DMS153 (cell line): ENCODE measurements at places on chromosomes 5 and 9.
A peak's percentile ranks its signal among the peaks of the same experiment; 100 is the strongest.

DNA sequence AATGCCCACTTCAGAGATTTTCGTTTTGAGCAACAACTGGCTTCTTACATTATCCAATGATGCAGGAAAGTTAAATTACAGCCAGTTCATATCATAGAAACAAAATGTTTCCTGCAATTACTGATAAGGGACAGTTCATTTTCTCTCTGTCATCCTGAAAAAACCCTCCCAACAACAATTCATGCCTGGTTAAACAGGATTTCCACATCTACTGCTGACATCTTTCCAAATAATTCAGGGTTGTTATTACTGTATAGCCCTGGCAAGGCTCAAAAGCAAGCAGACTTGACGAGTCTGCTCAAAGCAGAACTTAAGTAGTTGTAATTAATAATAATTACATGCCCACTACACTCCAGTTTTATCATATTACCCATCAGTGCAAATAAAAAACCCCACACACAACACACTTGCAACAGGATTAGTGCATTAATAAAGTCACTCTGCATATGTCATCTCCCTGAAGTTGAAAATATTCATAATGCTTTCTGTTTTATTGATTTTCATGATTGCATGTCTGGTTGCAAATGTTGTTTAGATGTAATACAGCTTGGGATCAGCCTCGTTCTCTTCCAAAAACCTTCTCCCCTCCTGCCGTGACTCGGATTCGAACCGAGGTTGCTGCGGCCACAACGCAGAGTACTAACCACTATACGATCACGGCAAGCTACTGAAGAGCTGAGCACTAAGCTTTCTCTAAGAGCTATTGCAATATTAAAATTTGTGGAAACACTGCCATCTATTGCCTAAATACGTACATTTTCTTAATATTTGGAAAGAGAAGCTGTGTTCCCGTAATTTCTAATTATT is 119.6 kb upstream of the NFIB start:
- peak; percentile 36 for DNase-seq

DNA sequence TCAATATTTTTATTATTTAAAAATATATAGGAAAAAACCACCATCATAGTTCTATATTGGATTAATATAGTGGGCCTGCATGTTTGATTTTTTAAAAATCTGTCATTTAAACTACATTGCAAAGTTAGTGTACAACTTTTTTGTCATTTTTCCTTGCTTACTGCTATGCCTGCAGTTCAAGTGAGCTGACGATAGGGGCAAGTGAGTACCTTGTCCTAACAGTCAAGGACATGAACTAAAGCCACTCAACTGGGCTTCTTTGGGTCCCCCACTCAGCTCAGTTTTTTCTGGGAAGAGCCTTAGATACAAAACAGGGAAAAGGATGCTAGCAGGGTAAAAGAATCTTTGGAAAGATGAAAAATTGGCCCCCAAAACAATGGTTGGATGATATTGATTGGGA is 269.9 kb downstream of the MAN2A1 start:
- no peak for DNase-seq

GRCh38 chr9:81989700-81990099 is 1.1 kb downstream of the SPATA31D1 start:
- DNase-seq, result no peak

DNA sequence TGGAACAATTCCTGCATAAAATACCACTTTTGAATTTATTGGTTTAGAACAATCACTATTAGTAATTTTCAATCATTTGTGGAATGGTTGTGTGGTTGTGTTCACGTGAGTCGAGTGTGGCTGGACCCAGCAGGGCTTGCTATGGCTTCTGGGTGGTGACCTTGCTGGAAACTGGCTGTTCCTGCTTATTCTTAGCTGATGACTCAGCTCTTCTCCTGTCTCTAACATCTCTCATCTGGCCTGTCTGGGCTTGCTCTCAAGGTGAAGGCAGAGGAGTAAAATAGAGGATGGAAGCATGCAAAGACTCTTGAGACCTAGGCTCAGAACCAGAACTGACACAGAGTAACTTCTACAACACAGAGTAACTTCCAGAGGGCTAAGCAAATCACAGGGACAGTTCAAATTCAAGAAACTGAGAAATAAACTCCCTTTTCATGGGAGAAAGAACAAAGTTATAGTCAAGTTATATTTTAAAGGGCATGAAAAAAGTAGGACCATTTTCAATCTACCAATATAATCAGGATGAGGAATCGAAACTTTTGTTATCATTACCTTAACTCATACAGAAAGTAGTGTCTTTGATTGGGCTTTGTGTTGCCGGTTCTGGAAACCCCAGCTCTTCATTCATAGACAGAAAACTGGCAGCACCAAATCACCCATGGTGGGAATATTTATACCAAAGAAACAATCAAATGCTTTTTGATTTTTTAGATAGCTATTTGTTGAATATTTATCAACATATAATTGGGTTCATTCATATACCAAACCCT is 665.1 kb downstream of the CDH18 start:
- DNase-seq, result no peak

- no peak for DNase-seq
These were observed 94.2 kb upstream of the VCAN start for GRCh38 chr5:83377131-83377865.

DNA sequence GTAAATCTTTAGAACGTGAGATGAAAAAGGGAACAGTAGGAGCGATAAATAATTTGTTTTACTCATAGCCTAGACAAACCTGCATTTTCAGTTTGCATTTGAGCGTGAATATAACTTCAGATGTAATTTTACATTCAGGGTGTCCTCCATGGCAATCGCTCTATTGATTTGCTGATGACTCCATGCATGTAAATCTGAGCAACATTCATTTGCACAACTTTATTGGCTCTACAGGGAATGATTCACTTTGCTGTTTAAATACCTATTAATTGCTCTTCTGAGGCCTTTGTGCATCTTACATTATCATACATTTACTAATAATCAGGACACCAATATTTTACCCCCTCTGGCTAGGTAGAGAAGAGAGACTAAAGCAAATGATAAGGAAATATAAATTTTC is 122.2 kb downstream of the EGFLAM start:
- DNase-seq, result no peak

DNA sequence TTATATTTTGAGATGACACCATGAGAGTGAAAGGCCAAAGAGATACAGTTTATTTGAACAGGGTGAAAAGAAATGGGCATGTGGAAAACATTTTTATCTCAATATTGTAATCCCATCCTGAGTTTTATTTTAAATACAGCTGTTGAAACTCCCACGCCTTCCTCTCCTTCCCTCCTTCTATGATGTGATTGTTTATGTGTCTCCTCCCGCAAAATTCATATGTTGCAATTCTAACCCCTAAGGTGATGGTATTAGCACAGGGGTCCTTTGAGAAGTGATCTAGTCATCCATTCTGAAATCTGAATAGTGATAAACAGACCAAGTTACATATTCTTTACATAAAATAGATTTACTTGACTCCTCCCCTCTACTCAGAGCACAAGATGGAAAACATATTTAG is 1275.4 kb upstream of the C9orf72 start:
- DNase-seq, result no peak

- DNase-seq, result no peak
These were observed 56.2 kb downstream of the TMOD1 start for GRCh38 chr9:97557606-97558095.

- no peak for DNase-seq
These were observed 3.1 kb downstream of the RNF44 start for GRCh38 chr5:176533894-176534611.

DNA sequence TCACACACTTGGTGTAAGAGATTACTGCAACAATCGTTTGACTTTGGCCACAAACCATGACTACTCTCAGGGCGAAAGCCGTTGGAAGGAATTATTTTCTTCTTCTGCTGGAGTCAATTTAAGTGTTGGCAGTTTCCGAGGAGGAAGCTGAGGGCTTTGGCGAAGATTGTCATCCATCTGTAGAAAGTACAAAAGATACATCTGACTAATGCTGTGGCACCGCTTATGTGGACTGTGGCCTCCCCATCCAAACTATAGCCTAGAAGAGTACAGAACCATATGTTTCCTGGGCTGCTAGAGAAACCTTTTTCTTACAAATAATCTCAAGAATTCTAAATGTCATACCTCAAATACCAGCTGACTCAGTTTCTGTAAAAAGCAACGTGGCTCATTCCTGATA is 7.4 kb downstream of the MTX3 start:
- no peak for DNase-seq

DNA sequence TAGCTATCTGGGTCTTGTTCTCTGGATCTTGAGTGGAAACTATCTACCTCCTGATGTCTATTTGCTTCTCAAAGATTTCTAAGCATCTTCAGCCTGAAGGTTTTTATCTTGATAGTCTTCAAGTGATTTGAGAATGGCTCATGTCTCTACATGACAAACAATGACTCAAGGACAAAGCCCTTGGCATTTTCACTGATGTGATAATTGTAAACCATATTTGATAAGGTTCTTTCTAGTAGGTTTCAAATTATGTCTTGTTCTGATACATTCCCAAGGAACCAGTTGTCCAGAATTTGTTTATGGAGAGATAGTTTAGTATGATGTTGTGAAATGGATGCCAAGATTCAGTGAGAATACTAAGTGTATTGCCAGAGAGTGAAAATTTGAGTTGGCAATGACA is 1079.3 kb upstream of the CDH9 start:
- DNase-seq, result no peak

- DNase-seq, result no peak
These were observed 78.0 kb downstream of the GABRA6 start for GRCh38 chr5:161763571-161763970.

DNA sequence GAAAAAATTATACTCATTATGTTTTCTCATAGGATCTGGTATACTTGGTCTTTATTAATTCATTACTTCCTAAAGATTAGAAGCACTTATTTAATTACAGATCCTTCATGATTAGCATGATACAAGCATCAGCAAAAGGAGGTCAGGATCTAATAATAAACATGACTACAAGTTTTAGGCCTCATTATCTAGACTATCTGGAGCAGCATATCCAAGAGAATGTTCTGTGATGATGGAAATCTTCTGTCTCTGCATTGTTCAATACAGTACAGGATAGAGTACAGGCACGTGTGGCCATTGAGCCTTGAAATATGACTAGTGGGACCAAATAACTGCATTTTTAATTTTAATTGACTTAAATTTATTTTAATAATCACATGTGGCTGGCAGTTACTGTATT is 21.2 kb downstream of the SETX start:
- no peak for DNase-seq

DNA sequence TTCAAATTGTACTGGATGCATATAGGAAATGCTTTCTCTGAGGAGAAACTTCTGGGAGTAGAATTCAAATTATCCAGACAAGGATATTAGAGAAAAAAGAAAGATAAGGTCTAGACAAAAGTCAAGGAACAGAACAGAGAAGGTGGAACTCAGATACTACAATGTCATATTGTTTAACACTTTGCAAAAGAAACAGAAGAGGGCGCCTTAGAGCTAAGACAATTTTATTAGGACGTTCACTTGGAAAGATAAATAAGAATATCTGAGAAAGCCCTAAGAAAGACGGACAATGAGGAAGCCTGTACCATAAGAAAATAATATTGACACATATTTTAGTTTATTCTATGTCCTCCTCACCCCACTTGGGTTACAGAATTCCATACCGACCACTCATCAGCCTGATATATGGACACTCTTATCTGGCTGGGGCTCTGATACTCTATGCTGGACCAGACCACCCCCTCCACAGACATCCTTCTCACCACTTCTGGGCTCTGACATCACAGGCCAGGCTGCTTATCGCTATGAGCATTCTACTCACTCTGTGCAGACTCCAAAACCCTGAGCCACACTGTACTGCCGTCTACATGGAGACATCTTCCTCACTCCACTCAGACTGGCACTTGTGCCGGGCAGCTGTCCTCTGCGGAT is 9.1 kb upstream of the AK3 start:
- no peak for DNase-seq

DNA sequence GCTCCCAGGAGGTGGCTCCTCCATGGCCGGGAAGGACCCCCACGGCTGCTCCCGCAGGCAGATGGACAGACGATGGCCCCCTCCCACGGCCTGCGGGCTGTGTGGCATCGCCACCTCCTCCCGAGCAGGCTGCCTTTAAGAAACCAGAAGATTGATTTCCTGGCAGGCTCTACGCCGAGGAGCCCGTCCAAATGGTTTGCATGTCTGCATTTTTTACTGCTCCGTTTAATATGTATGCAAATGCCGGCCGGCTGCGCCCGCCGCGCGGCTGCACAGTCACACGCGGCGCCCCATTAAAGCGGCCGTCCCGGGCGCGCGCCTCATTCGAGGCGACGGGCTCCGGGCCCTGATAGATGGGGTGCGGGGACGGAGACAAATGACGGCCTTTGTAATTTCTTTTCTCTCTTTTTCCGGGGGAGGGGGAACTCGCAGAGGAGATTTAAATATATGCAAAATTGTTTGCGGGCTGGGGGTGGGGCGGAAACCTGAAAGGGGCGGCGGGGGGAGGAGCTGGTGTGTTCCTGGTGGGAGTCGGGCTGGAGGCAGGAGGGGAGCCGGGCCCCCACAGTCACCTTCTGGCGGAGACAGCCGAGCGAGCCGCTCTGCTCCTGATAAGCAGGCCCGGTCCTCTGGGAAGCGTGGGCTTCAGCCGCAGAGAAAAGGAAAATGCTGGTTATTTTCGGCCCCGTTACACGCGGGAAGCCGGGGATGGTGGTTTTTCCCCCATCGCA is 158.7 kb upstream of the IER5L start:
- DNase-seq, result no peak

DNA sequence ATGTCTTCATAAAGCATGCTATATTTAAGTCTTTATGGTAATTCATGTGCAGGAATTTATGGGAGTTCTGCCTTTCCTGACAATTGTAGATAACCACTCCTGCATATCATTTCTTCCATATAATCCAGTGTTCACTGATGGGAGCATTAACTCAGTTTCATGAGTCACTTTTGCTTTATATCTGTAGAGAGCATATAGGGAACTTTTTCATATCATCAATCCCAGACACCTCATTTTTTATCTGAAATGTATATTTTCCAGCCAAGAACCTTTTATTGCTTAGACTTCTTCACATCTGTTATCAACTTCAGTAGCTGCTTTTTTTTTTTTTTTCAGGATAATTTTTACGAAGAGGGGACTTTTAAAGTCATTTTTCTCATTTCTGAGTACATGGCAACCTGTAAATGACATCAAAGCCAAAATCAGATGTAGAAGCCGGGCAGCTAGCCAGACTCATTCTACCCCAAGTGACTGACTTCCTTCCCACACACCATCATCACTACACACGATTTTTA is 41.1 kb downstream of the NFX1 start:
- no peak for DNase-seq
